ENCODE measurements at places on chromosomes 1 and 21.

GRCh38 chr1:160453443-160453842, 53.1 kb downstream of the VANGL2 start:
- peak; percentile 36 for DNase-seq

DNA sequence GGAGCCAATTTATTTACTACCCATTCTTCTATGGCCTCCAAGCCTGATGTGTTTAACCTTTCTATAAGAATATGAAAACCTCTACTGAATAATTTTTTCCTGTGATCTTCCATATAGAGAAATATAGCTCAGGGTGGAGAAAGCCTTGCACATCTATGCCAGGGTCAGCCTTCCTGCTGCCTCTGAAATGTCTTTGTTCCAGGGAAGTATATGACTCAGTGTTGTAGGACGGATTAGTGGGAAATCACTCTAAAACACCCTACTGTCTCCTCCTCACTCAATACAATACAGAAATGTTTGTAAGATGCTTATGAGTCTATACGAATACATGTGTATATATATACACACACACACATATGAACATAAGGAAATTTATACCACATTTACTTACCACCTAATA, 1044.9 kb downstream of the BRINP3 start:
- DNase-seq: no peak

GRCh38 chr1:206098242-206098919, 18.8 kb downstream of the AVPR1B start:
- DNase-seq: no peak

- no peak for DNase-seq
These were observed 128.7 kb downstream of the ZZZ3 start for GRCh38 chr1:77553568-77554291.

DNA sequence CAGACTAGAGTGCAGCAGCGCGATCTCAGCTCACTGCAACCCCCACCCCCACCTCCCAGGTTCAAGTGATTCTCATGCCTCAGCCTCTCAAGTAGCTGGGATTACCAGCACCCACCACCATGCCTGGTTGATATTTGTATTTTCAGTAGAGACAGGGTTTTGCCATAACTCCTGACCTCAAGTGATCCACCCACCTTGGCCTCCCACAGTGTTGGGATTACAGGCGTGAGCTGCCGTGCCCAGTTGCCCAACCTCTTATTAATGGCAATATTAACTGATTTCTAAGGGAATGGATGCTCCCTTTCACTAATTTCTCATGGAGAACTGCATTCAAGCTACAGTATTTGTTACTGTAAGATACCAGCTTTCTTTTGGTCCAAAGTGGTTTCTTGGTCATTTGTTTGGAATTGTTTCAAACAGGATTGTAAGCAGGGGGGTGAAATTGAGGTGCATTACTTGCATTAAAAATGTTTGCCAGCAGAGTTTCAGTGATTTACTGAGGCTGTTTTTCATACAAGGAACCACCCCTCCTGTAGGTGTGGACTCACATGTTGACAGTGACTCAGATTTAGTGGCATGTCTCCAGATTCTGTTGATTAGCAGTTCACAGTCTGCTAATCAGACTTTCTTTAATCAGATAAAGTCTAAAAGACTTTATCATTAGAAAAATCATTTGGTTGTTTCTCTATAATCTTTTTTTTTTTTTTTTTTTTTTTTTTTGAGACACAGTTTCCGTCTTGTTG, 3.9 kb upstream of the TGFBR3 start:
- DNase-seq: no peak

All from activated T-cell treated with anti-CD3 and anti-CD28 coated beads, Interleukin-2, amount 50 U/mL, for 72 hours (primary cell).